ENCODE measurements at places on chromosomes 6 and 20.
A peak's percentile ranks its signal among the peaks of the same experiment; 100 is the strongest.

DNA sequence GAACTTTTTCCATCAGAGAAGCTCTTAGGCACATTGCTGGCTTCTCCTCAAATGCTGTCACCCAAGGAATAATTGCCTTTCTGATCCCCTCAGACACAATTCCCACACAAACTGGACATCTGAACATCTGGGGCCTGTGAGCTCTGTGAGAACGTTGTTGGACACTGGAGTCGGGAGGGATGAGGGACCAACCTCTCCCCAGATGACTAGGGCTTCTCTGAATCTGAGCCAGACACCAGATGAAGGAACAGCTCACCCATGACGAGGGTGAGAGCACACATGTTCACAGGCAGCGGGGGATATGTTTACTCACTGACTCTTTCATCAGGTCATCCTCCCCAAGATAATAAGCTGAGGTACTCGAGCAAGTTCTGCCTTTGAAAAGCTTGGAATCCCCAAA, 283.9 kb upstream of the SUPT3H start:
- DNase-seq = no peak

DNA sequence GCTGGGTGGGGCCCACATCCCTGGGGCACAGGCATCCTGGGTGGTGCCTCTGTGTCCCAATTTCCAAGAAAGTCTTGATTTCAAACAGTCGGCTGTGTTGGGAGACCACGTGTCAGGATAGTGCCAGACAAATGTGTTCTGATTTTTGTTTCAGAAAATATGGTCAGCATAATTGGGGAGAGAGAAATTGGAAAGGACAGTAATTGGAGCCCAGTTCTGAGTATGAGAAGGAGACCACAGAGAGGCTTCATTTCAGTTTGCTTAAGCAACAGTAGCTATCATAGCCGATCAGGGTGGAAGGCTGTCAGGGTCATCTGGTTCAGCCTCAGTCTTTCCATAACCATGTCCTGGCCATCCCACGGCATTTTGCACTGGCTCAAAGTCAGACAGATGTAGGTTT, 220.7 kb downstream of the CDC5L start:
- DNase-seq = no peak

GRCh38 chr6:53888931-53889330, 94.1 kb downstream of the LRRC1 start:
- no peak for DNase-seq

- DNase-seq = no peak
These were observed 105.6 kb upstream of the NXT1 start for GRCh38 chr20:23244916-23245552.

DNA sequence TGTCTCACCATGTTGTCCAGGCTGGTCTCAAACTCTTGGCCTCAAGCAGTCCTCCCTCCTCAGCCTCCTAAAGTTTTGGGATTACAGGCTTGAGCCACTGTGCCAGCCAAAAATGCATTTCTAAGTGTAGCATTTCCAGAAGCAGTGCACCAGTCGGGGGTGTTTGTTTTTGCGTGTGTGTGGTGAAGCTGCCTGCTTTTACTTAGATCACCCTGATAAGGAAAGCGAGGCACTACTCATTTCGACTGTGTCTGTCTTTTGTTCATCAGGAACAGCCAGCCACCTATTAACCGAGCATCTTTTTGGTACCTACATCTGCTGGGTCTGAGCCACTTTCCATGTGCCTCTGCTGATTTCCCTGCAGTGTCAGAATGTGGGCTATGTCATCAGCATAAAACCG, 18.7 kb downstream of the SIRT5 start:
- DNase-seq = no peak

DNA sequence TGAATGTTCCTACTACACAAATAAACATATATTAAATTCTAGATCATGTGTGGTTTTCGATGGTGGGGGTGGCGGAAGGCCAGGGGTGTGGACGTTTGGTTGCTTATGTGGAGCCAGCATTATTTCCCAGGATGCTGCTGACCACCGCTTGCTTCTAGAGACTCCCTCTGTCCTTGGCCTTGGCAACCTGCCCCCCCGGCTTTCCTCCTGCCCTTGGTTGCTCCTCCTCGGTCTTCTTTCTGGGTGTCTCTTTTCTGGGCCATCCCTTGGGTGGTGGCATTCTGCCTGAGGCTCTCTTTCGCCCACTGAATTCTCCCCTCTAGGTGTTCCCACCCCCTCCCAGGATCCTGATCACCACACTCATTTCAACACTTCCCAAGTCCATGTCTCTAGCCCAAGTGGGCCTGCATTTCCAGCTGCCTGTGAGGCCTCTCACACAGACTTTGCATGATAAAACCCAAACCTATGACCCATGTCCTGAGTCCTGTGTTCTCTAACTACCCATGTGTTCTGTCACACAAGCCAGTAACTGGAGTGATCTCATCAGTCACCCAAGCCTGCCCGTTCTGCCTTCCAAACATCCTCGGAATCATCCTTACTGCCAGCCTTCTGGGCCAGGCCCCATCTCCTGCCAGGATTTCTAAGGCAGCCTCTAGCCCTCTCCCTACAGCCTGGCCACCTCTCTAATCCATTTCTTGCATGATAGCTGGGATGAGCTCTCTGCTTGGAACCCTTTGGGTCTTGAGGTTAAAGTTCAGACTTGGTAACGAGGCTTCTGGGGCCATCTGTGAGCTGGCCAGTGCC, 71.2 kb downstream of the CDS2 start:
- DNase-seq = no peak

DNA sequence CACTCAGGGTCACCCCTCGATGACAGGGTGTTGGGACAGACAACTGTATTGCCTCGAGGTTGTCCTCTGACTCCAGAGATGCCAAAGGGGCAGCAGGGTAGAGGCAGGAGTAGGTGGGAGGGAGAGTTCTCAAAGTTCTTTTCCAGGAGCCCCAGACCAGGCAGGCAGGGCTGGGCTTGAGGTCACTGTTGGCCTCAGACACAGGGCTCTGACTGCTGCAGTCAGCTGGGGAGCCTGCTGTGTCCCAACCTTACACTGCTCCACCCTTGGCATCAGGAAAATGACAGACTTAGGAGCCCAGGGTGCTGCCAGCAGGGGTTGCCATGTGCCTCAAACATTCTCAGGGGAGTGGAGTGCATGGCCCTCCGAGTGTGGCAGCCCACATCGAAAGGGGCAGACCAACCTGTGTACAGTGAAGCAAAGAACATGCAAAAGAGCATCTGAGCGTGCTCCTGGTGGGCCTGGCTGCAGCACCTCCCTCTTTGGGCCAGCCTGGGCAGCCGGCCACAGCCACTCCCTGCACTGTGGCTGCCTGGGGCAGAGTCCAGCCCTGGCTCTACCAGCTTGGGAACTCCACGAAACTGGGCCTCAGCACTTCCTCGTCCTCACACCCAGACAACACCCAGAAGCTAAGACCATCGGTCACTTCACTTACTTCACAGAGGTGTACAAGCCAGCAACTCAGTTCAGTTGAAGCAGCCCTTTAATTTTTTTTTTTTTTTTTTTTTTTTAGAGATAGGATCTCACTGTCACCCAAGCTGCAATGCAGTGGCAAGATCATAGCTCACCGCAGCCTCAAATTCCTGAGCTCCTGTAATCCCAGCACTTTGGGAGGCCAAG, 24.0 kb downstream of the C6orf132 start:
- DNase-seq = no peak

- DNase-seq = no peak
These were observed 132.4 kb downstream of the INSM1 start for GRCh38 chr20:20500312-20500711.

GRCh38 chr6:130381459-130382380, 15.9 kb downstream of the TMEM200A start:
- peak; percentile 8 for DNase-seq

DNA sequence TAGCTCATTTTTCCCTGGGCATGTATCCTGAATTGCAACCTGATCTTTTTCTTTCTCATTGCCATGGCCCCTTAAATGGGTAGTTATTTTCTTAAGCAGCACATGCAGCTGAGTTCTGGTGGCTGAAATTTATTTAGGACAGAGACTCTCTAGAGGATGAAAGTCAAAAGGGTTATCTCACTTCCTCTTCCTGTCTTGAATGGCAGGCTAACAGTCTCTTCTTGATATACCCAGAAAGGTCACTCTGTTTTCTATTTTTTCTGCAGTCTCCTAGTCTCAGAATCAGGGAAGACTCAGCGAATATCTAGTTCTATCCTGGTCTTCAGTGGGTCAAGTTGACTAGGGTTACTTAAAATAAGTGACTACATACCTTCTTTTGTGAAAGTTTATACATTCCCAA, 243.3 kb downstream of the EPHA7 start:
- no peak for DNase-seq

- no peak for DNase-seq
These were observed 40.0 kb upstream of the MBOAT1 start for GRCh38 chr6:20252311-20252710.

- DNase-seq = no peak
These were observed 38.3 kb downstream of the ATG5 start for GRCh38 chr6:106287215-106287614.

- no peak for DNase-seq
These were observed 102.3 kb downstream of the DST start for GRCh38 chr6:56540232-56541029.

DNA sequence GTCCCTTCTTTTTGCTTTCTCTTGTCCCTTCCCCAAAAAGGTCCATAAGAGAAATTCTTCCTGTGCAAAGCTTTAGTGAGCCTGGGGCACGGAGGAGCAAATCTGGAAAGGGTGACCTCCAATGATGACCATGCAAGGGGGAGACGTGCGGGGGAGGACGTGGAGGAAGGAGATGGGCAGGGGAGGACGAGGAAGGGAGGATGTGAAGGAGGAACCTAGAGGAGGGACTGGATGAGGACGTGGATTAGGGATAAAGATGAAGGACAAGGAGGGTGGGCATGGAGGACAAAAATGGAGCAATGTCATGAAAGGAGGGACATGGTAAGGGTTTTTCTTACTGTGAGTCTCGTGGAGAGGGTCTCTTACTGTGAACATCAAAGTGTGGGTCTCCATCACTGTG, 139.5 kb downstream of the ERMARD start:
- DNase-seq = no peak
